ENCODE measurements at places on chromosomes 13 and 19. TPM values are rescaled to one million over a fixed set of nuclear protein-coding genes. Genes with fewer than 3 reads are reported as not detected.

DNA sequence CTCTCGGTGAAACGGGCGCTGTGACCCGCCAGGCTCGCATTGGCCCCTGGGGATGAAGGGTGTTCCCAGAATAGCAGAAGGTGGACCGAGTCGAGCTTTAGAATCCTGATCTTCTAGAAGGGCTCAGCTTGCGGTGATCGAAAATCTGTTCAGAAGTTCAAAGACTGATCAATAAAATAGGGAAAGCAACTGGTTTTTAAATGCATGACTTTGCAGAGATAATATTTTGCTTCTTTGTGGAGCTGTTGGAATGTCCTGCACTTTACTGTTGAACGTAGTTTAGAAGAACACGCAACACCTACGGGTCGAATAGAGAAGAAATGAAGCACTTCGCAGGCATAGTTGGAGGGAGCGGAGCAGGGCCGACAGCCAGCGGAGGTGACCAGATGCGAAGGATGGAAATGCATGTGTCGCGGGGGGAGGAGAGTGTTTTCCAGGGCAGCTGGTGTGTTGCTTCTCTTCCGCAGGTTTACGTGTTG is 766 bp downstream of the CEBPG start:
- no peak for DNase-seq

DNA sequence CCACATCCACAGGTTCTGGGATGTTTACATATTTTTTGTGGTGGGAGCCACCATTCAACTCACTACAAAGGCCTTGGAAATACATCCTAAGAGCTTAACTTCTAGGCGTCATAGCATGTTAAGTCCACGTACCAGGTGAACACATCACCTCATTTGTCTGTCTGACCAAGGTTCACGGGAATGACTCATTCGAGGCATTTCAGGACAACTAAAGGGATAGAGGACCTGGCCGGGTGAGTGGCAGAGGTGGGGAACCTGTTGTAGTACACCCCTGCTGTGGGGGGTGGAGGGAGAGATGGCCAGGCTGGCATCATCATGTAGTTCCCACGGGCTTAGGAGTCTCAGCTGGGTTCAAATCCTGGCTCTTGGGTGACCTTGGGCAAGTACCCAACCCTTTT is 51.5 kb downstream of the BICRA start:
- DNase-seq = no peak

The IZUMO2 gene
- total RNA-seq = not detected

DNA sequence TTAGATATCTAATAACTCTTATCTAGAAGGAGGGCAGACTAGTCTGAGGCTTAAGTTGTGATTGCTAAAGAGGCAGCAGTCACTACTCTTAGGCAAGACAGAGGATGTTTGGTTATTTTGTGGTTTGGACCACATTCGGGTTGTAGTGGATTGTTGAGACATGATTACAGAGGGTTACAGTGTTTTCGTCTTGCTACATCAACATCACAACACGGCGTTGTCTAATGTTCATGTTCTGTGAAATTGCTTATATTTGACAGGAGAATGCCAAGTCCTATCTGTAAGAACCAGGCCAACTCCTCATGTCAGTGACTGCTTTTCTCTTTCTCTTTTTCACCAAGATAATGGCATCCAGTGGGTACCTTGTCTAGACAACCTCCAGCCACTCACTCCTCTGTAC is 16.8 kb upstream of the TM9SF2 start:
- DNase-seq = no peak

The FGF21 gene
- total RNA-seq = not detected

- no peak for DNase-seq
Measured at GRCh38 chr13:65926750-65927171, 1303.4 kb downstream of the PCDH9 start.

The ZNF835 gene
- 4.6 TPM for total RNA-seq

The ZNF331 gene
- 5.3 TPM for total RNA-seq

GRCh38 chr19:17803264-17803896 is 8.4 kb downstream of the B3GNT3 start:
- DNase-seq = no peak

- DNase-seq = no peak
Measured at GRCh38 chr19:20431826-20432225, 133.8 kb downstream of the ZNF737 start.

The NLRP12 gene
- total RNA-seq = not detected

- DNase-seq = no peak
Measured at GRCh38 chr13:25131881-25132420, 36.0 kb downstream of the PABPC3 start.

GRCh38 chr13:21980049-21980448 is 309.2 kb downstream of the FGF9 start:
- DNase-seq = no peak

GRCh38 chr19:38492181-38492813 is 58.8 kb downstream of the RYR1 start:
- no peak for DNase-seq

DNA sequence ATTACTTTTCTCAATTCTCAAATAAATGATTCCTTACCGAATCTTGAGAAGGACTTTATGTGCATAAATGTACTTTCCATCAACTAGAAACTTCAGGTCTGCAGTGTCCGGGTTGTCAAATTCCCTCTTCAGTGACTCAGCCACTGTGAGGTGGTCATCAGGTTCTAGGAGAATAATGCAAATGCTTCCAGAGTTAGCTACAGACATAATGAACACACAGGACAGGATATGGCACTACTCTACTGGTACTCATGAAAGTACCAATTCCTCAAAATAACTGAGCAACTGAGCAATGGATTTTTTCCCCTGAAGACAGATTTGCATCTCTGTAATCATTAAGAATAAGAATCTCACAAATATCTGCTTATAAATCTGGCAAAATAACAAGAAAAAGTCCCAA is 31.2 kb downstream of the RCBTB2 start:
- no peak for DNase-seq

The SERPINE3 gene
- total RNA-seq = 0.07 TPM

DNA sequence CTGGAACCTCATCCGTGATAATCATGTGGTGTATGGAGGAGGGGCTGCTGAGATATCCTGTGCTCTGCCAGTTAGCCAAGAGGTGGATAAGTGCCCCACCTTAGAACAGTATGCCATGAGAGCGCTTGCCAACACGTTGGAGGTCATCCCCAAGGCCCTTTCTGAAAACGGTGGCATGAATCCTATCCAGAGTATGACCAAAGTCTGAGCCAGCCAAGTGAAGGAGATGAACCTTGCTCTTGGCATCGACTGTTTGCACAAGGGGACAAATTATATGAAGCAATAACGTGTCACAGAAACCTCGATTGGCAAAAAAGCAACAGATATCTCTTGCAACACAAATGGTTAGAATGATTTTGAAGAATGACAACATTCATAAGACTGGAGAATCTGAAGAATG is 251.2 kb upstream of the OBI1 start:
- DNase-seq = no peak

GRCh38 chr19:56105090-56105701 is 15.9 kb downstream of the ZNF787 start:
- DNase-seq = peak; percentile 74

- no peak for DNase-seq
Measured at GRCh38 chr19:17322854-17323253, 11.8 kb downstream of the ANO8 start.

GRCh38 chr19:32874605-32875004 is 5.0 kb upstream of the SLC7A9 start:
- no peak for DNase-seq

The GFY gene
- not detected for total RNA-seq

- DNase-seq = no peak
Measured at GRCh38 chr13:78298657-78299056, 304.7 kb downstream of the POU4F1 start.

DNA sequence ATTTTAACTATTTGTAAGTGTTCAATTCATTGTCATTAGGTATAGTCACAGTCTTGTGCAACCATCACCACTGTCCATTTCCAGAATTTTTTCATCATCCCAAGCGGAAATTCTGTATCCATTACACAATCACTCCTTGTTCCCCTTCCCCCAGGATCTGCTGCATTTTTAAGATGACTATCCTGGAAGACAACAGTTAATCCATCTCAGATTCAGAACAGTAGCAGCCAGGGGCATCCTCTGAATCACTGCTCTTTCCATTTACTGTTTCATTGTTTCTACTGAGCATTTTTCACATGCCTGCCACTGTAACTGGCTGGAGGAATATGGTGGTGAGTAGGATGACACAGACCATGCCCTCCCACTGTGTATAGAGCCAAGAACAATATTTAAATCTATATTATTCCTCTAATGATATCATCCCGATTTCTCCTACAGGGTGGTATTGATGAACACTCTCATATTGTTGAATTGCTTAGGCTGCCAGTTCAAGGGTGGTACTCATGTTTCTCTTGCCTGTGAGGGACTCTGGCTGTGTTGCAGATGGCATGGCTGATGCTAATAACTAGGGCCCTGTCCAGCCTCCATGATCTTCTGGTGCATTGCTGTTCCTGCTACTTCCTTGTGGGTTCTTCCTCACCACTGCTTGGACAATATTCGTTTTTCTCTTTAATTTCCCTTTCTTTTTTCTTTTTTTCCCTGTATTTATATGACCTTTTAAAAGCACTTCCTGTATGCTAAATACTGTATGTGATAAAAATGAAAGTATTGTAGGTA is 59.0 kb downstream of the WDFY2 start:
- DNase-seq = peak; percentile 90

GRCh38 chr19:406971-407510 is 1.9 kb downstream of the C2CD4C start:
- no peak for DNase-seq

DNA sequence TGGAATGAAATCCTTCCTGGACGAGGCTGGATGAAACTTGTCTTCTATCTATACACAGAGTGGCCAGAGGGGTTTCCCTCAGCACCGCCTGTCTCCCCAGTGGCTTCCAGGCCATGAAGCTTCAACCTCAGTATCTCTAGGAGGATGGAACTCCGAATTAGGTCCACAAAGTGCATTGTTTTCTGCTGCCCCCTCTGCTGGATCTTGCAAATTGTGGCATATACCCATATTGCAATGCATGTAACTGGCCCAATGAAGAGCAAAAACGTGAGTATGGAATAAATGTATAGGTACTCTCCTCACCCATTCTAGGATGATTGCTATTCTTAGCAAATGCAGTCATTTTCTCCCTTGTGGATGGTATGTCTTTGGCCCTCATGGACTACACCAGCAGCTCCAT is 14.7 kb upstream of the LILRB4 start:
- DNase-seq = no peak

DNA sequence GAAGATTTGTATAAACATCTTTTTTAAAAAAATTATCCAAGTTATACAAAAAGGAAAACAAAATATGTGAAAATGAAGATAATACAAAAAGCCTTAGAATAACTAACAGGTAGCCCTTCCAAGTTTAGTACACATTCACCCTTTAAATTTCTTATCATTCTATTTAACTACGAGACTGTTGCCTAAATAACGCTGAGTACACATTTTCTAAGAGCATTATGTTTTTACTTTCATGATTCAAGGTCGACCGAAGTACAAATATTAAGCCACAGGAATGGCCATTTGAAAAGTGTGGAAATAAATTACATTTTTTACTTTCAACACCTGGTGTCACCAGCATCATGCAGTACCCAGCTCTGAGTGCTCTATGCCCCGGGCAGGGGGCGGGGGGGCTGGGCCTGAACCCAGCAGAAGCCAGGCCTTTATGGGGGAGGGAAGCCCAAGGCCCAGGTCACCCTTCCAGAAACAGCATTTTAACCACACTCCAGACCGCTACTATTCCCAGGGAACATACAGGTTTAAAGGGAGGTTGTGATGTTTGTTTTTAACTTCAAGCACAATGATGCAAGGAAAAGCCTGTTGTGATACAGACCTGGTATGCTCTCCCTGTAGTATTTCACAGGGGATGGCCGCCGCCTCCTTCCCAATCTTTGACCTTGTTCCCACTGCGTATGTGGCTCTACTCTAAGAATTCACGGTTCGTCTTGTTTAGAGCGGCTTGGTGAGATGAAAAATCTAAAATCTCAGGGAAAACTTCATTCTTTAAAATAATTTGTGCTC is 24.0 kb downstream of the GGACT start:
- DNase-seq = no peak

- no peak for DNase-seq
Measured at GRCh38 chr19:38733241-38733492, 11.1 kb downstream of the CAPN12 start.

DNA sequence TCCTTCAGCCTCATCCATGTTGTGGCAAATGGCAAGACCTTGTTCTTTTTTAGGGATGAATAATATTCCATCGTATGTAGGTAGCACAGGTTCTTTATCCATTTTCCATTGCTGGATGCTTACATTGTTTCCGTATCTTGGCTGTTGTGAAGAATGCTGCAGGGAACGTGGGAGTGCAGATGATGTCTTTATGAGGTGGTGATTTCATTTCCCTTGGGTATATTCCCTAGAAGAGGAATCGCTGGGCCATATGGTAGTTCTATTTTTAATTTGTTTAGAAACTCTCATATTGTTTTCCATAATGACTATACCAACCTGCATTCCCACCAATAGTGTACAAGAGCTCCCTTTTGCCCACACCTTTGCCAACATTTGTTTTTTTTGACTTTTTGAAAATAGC is 186.3 kb upstream of the TMTC4 start:
- no peak for DNase-seq

GRCh38 chr13:113105921-113106452 is 396 bp downstream of the F7 start:
- no peak for DNase-seq
